ENCODE measurements at places on chromosomes 7 and 10.
A peak's percentile ranks its signal among the peaks of the same experiment; 100 is the strongest.

- no peak for DNase-seq
Measured at GRCh38 chr10:31526681-31527080, 207.7 kb downstream of the ZEB1 start.

DNA sequence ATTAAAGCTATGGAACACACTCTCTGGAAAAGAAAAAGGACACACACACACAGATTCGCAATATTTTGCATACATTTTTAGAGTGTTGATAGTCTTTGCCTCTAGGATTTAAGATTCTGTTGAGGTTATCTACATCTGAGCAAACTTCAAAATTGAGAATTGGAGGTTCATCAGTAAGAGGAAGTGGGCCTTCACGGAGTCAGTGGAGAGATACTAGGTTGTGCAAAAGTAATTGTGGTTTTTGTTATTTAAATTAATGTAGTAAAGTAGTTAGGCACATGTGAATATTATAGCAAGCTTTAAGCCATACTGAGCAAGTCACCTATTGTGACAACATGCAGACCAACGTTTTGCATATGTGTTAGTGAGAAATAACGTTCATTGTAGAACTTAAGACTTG lies 19.8 kb upstream of the NXPH1 start:
- DNase-seq, result no peak

DNA sequence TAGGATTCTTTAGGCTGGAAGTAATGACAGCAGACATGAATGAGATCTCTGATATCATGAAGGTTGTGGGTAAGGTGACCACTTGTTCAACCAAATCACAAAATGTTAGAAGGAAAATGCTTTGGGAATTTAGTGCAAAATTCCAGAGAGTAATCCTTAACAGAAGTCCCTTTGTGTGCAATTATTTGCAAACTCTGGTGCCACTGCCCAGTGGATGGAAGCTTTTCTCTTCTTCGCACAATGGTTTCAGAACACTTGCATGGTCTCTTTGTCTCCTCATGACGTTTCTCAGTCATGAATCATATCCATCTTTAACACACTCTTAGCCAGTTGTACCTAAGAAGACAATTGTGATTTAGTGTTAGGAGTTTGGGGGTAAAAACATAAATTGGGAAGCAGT lies 570.4 kb upstream of the ANKRD30A start:
- no peak for DNase-seq

- DNase-seq, result no peak
Measured at GRCh38 chr7:148566736-148567135, 23.8 kb upstream of the C7orf33 start.

GRCh38 chr7:2892549-2892948 lies 48.4 kb upstream of the GNA12 start:
- DNase-seq, result no peak

DNA sequence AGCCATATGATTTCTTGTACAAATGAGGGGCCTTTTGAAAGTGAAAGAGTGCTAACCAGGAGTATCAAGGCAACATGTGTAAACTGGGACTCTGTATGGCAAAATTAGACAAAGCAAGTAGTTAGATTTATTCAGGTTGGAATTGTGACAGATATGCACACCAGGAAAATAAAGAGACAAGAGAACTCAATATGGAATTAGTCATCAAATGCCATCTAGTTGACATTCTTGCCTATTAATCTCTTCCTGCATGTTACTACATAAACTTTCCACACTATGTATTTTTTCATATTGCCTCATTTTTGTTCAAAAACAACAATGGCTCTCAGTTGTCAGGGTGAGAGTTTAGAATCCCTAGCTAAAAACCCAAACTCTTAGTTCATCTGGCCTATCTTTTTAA lies 799.0 kb downstream of the NRG3 start:
- no peak for DNase-seq

DNA sequence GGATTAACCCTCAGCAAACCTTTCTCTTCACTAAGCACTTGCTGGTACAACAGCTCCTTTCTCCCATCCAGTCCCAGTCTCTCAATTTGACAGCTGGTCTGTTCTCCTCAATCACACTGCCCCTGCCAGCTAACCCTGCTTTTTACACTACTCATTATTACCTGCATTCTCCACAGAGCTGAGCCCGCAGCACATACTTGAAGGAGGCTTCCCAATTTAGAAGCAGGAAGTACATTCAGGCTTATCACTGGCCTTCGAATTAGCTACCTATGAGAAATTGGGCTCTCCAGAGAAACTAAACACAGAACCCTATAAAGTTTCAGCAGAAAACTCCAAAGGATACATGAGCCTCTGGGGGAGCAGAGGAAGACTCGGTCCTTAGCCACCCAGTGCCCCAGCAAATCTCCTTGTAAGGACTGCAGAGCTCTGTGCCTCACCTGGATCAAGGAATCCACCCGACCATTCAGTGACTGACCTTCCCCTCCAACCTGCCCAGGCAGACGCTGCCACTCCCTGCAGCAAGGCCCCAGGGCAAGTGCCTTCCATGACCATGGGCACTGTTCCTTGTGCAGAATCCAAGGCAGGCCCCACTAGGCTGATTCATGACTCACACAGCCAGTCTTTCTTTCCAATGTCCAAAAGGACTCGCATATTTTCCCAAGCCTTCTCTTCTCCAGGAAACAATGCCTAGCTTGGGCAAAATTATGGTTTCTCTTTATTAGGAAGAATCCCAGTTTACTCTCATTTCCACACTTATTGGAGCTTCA lies 68.0 kb downstream of the VOPP1 start:
- DNase-seq, result peak; percentile 91

DNA sequence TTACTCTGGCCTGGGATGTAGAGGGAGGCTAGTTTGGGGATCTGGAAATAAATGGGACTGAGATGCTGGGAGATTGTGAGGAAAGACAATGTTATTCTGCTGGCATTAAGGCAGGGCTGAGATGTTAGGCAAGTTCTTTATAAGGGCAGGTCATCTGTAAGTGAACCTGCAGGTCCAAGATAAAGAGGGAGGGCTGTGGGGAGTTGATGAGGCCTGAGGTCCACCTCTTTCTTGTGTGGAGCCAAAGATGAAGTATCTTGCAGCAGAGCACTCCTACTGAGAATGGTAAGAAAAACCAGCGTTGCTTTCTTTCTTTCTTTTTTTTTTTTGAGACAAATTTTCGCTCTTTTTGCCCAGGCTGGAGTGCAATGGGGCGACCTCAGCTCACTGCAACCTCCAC lies 19.1 kb downstream of the CYCS start:
- DNase-seq, result no peak

- DNase-seq, result no peak
Measured at GRCh38 chr10:48331436-48331835, 25.0 kb downstream of the MAPK8 start.

DNA sequence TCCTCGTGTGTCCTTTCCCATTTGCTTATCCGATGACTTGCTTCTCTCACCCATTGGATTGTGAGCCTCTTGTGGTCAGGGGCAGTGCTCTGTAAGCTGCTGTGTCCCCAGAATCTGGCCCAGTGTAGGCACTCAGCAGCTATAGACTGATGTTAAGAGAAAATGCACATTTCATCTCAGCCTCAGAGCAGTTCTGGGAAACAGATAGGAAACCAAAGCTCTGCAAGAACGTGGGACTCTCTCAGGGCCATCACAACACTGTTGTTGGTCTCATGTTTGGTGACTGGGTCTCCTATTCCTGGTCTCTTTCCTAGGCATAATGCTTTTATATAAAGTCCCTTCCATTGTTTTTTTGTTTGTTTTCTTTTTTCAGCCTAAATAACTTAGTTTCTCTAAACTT lies 141.2 kb downstream of the ST7 start:
- DNase-seq, result no peak

DNA sequence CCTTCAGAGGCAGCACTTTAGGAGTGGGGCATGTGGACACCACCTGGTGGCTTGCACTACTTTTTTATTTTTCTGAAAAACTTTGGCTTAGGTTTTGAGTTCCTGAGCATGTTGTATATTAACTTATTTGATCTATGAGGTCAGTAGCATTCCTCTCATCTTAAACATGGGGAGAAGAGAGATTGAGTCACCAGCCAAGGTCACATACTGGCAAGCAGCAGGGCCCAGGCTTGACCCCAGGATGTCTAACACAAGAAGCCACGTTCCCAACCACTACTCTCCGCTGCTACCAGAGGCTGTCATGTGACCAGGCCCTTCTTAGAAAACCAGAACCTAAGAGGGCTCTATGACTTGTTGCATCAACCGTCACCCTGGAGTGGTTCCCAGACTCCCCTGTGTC lies 210.3 kb upstream of the GPR26 start:
- no peak for DNase-seq

GRCh38 chr7:133543657-133544056 lies 290.8 kb downstream of the EXOC4 start:
- DNase-seq, result no peak

- DNase-seq, result no peak
Measured at GRCh38 chr7:106358103-106358663, 73.4 kb upstream of the NAMPT start.

DNA sequence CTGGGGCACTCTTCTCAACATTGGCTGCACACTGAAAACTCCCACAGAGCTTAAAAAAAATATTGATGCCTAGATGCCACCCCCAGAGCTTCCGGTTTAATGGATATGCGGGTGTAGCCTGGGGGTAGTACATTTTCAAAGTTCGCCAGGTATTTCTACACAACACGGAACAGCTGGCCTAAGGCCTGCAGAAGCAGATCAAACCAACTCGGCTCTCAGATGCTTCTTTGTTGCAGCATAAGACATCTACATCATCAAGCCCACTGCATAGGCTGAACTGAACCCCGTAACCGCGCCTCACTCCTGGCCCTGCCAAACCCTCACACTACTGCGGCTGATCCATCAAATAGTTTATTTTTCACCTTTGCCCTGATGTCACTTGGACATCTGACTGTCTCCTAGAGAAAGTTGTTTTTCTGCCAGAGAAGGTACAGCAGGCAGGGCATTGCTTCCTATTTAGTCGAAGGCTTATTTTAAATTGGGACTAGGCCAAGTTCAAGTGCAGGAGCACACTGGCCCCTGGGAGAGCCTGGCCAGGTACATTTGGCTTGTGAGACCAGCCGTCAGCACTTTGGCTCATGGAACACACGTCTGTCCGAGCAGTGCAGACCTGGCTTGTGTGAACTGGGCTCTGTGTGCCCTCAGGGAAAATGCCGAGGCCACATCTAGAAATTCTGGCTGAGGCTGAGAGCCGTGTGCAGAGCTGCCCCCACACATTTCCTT lies 113.3 kb downstream of the TACC2 start:
- DNase-seq, result no peak

- DNase-seq, result no peak
Measured at GRCh38 chr10:49382226-49382625, 13.7 kb downstream of the DRGX start.

GRCh38 chr7:51303142-51303525 lies 13.5 kb downstream of the COBL start:
- DNase-seq, result peak; percentile 43
